ENCODE measurements at places on chromosomes 5 and 9.

DNA sequence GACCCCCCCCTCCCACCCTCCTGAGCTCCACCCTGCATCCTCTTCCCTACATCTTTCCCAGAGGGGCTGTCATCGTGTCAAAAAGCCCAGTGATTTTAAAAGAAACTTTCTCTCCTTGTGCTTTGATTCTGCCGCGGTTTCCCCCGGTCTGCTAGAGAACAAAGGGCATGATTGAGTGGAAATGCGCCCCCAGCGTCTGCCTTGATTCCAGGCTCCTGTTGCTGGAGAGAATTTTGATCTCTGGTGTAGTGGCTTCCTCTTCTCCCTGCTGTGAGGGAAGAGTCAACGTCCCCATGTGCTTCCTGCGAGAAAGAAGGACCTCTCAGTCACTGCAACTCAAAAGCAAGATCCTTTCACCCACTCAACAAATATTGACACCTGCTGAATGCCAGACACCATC is 61.9 kb upstream of the RAPGEF1 start:
- H3K27ac ChIP-seq: no peak overlapping the region
- H3K4me1 ChIP-seq: no peaks in the 10 kb centered on the region
- DNase-seq: no peak
- H3K36me3 ChIP-seq: no peaks in the 10 kb centered on the region
- no peak overlapping the region for H3K4me3 ChIP-seq

DNA sequence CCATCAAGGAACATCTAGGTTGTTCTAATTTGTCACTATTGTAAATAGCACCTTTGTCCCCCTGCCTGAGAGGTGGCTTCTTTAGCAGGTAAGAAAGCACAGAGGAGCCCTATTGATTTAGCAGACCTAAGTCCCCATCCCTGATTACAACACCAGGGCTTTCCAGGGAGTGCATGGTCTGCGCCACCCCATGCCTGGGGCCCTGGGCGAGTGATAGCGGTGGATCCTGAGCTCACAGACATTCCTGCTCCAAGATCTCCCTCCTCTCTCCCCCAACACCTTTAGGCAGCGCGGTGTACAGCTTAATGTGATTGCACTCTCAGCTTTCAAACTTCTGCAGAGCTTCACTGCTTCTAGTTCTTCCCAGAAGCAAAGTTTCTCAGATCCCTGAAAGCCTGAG is 67.4 kb upstream of the WWC1 start:
- no peaks in the 10 kb centered on the region for H3K4me1 ChIP-seq
- no peaks in the 10 kb centered on the region for H3K36me3 ChIP-seq
- no peak overlapping the region for H3K4me3 ChIP-seq
- H3K27me3 ChIP-seq: peaks cover 3% of the 10 kb centered on the region

DNA sequence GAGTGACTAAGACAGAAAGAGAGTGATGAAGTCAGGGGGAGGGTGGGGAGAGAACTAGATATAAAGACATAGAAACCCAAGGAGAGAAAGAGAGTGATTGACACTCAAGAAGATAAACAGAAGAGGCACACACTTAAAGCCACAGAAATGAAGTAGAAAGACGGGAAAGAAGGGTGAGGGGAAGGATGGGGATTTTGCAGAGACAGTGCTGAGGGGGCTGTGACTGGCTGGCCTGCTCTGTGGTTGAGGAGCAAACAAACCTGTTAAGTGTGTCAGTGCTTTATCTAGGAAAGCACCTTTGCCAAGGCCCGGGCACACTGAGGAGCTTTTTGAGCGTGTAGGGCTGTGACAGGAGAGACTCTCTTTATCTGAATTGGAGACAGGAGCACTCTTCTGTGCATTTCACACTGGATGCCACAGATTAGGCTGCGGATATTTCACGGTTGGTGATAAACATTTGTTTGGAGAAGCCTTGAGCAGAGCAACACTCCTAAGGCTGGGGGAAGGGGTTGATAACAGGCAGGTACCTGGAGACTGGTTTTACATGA is 109.1 kb downstream of the DOCK2 start:
- no peak overlapping the region for H3K4me3 ChIP-seq
- no peaks in the 10 kb centered on the region for H3K4me1 ChIP-seq
- H3K27ac ChIP-seq: no peak overlapping the region
- DNase-seq: no peak

DNA sequence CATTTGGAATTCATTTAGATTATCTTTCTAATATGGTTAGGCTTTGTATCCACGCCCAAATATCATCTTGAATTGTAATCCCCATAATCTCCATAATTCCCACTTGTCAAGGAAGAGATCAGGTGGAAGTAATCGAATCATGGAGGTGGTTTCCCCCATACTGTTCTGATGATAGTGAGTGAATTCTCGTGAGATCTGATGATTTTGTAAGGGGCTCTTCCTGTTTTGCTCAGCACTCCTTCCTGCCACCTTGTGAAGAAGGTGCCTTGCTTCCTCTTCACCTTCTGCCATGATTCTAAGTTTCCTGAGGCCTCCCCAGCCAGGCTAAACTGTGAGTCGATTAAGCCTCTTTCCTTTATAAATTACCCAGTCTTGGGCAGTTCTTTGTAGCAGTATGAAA is 527.5 kb upstream of the ARRDC3 start:
- DNase-seq: no peak
- no peaks in the 10 kb centered on the region for H3K4me1 ChIP-seq
- no peak overlapping the region for H3K4me3 ChIP-seq
- H3K27ac ChIP-seq: no peak overlapping the region
- H3K27me3 ChIP-seq: no peaks in the 10 kb centered on the region
